ENCODE measurements at places on chromosomes 1 and 21. TPM values are rescaled to one million over a fixed set of nuclear protein-coding genes. Genes with fewer than 3 reads are reported as not detected.
A peak's percentile ranks its signal among the peaks of the same experiment; 100 is the strongest.

Gene DBT
- total RNA-seq, result 45.1 TPM

Gene TSPEAR
- total RNA-seq, result 2.5 TPM

Gene INTS3
- 21.6 TPM for total RNA-seq

Gene KRTAP12-2
- total RNA-seq, result not detected

Gene NBPF4
- not detected for total RNA-seq

Gene CR2
- total RNA-seq, result not detected

Gene OR2T33
- total RNA-seq, result not detected

Gene ITGB2
- total RNA-seq, result 10.7 TPM

Gene NMNAT2
- total RNA-seq, result 5.1 TPM

Gene CLEC20A
- total RNA-seq, result not detected

Gene DTL
- total RNA-seq, result 0.49 TPM

Gene GLRX2
- total RNA-seq, result 102 TPM

DNA sequence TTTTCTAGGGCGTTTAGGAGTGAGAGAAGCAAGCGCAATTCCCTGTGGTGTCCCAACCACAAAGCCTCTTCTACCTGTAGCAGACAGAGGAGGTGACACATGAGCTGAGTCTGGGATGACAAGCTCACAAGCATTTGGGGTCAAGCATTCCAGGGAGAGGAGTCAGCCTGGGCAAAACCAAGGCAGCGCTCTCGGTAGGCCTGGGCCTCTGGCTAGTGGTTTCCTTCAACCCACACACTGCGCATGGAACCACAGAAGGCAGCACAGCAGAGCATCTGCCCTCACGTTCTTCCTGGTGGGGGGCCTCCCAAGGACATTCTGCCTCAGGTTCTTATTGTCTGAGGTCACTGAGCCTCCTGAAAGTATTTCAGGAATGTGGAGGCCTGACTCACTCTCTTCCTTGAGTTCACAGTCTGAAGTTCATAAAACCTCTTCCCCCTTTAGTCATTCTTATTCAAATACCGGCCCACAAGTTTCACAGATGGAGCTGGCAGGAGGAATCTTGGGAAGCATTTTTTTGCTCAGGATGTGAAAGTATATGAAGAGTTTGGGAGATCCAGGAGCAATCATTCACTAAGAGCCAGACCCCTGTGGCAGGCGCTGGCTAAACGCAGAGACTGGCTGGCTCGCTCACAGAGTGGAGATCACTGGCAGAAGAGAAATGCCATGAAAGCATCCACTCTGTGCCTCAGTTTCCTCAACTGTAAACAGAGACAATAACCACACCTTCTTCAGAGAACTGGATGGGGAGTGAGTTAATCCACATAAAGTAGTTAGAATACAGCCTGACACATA, 26.8 kb downstream of the CCN1 start:
- no peak overlapping the region for H3K4me3 ChIP-seq
- no peak overlapping the region for H3K27ac ChIP-seq

- no peak overlapping the region for H3K4me3 ChIP-seq
- no peaks in the 10 kb centered on the region for H3K4me1 ChIP-seq
- no peak overlapping the region for H3K27ac ChIP-seq
- no peak for DNase-seq
Observed at GRCh38 chr1:242240077-242240476, 241.2 kb upstream of the MAP1LC3C start.

DNA sequence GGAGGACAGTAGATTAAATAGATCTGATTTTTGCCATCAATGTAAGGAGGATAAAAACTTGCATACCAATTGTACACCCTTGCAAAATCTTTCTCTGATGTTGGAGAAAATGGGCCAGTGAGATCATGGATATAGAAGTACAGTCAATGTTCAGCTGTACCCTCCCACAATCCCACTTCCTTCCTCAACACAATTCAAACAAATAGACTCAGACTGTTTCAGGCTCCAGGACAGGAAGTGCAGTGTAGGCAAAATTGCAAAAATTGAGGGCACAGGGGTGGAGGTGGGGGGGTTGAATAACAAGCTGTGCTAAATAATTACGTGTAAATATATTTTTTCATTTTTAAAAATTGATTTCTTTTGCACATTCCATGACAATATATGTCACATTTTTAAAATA, 3.9 kb upstream of the IFI44 start:
- no peaks in the 10 kb centered on the region for H3K27me3 ChIP-seq
- no peak overlapping the region for H3K4me3 ChIP-seq
- no peaks in the 10 kb centered on the region for H3K4me1 ChIP-seq
- DNase-seq, result no peak
- H3K27ac ChIP-seq, result no peak overlapping the region

- no peak overlapping the region for H3K27ac ChIP-seq
- H3K36me3 ChIP-seq, result peaks cover 7% of the 10 kb centered on the region
- DNase-seq, result no peak
- no peak overlapping the region for H3K4me3 ChIP-seq
- H3K4me1 ChIP-seq, result peaks cover 22% of the 10 kb centered on the region
Observed at GRCh38 chr1:24416666-24417391, 1.2 kb downstream of the NIPAL3 start.

DNA sequence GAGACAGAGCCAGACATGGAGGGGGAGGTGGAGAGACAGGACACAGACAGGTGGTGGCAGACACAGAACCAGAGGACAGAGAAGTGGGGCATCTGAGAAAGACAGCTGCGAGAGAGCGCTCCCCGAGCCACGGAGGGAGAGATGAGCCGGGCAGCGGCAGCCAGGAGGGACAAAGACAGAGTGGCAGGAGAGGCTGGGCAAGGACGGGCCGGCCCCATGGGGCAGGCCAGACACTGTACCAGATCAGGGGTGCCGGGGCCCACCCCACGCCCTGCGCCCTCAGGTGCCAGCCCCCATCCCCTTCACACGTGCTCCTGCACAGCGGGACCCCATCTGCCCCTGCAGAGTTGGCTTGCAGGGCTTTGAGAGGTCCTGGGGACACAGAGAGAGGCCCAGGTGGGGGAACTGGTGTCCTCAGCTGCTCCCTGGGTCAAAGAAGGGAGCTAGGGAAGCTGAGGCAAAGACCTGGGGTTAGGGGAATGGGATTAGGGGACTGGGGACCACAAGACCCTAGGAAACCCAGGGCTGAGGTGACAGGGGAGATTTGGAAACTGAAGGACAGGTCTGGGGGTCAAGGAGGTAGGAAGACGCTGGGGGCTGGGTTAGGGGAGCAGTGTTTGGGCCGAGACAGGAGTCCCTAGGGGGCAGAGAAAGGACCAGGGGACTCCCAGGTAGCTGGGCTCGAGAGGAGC, 643 bp downstream of the FNDC5 start:
- H3K4me1 ChIP-seq, result peaks cover 13% of the 10 kb centered on the region
- no peaks in the 10 kb centered on the region for H3K36me3 ChIP-seq
- peak overlapping the region; percentile 52 for H3K4me3 ChIP-seq
- peak overlapping the region; percentile 59 for H3K27ac ChIP-seq
- no peak for DNase-seq

GRCh38 chr1:5649166-5649551, 343.1 kb downstream of the NPHP4 start:
- no peak overlapping the region for H3K4me3 ChIP-seq
- DNase-seq, result no peak
- H3K4me1 ChIP-seq, result no peaks in the 10 kb centered on the region
- no peaks in the 10 kb centered on the region for H3K36me3 ChIP-seq
- H3K27me3 ChIP-seq, result peaks cover 2% of the 10 kb centered on the region
- no peak overlapping the region for H3K27ac ChIP-seq

GRCh38 chr1:1315435-1315954, 7.1 kb downstream of the PUSL1 start:
- peaks cover 12% of the 10 kb centered on the region for H3K4me1 ChIP-seq
- no peak overlapping the region for H3K27ac ChIP-seq
- peaks cover 71% of the 10 kb centered on the region for H3K36me3 ChIP-seq
- no peaks in the 10 kb centered on the region for H3K27me3 ChIP-seq
- no peak for DNase-seq

- DNase-seq, result no peak
- no peaks in the 10 kb centered on the region for H3K36me3 ChIP-seq
- H3K27me3 ChIP-seq, result no peaks in the 10 kb centered on the region
Observed at GRCh38 chr1:183674339-183674738, 21.2 kb upstream of the APOBEC4 start.

DNA sequence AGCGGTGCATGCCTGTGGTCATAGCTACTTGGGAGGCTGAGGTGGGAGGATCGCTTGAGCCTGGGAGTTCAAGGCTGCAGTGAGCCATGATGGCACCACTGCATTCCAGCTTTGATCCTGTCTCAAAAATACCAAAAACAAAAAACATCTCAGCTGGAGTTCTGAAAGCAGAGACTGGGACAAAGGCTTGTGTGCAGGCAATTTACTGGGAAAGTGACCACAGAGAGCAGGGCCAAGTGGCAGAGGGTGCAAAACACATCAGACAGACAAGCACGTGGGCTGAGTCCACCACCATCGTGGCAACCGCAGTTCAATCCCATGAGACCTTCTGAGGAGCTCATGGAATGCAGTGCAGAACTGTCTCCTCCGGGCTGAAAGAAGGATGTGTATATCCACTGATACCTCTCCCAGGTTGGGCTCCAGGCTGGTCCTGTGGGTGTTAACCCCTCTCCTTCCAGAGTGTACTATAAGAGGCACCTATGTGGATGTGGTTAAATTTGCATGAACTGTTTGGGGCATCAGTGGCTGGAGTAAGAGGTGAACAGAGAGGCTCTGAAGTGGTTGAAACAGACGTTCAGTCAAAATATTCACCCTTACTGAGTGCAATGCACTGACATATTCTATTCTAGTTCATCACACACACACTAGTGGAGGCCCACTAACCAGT, 10.8 kb downstream of the PIGP start:
- H3K4me1 ChIP-seq, result no peaks in the 10 kb centered on the region
- H3K27me3 ChIP-seq, result no peaks in the 10 kb centered on the region
- DNase-seq, result no peak
- H3K27ac ChIP-seq, result no peak overlapping the region
- no peak overlapping the region for H3K4me3 ChIP-seq

- peak overlapping the region; percentile 46 for H3K27ac ChIP-seq
- no peaks in the 10 kb centered on the region for H3K27me3 ChIP-seq
- H3K36me3 ChIP-seq, result no peaks in the 10 kb centered on the region
- no peak for DNase-seq
- no peak overlapping the region for H3K4me3 ChIP-seq
Observed at GRCh38 chr1:63935553-63935952, 161.7 kb downstream of the ROR1 start.

GRCh38 chr1:109493805-109494539, at the start of gene CYB561D1:
TSS of gene CYB561D1 (plus strand) at chr1:109494094. CDS start at chr1:109494140, 46 bp downstream.
- peak; percentile 90 for DNase-seq
- no peaks in the 10 kb centered on the region for H3K4me1 ChIP-seq
- H3K27ac ChIP-seq, result peak within 1 kb of the TSS; percentile 86
- H3K4me3 ChIP-seq, result peak within 1 kb of the TSS; percentile 86

DNA sequence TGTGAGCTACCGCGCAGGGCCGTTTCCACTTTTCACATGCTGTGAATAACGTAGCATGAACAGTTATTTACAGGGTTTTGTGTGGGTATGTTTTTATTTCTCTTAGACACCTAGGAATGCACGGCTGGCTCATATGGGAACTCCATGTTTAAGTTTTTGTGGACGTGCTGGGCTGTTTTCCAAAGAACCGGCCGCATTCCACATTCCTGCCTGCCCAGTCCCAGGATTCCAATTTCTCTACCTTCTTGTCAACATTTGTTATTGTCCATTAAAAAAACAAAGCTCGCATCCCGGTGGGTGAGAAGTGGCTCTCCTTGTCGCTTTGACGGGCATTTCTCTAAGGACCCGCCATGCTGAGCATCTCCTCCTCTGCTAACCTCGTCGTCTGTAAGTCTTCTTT, 47.1 kb upstream of the LRRC3 start:
- no peak overlapping the region for H3K4me3 ChIP-seq
- no peaks in the 10 kb centered on the region for H3K36me3 ChIP-seq
- H3K4me1 ChIP-seq, result no peaks in the 10 kb centered on the region
- DNase-seq, result no peak
- no peak overlapping the region for H3K27ac ChIP-seq

GRCh38 chr21:24222676-24223075, 1384.6 kb downstream of the MRPL39 start:
- H3K27me3 ChIP-seq, result no peaks in the 10 kb centered on the region
- H3K4me3 ChIP-seq, result no peak overlapping the region
- H3K4me1 ChIP-seq, result no peaks in the 10 kb centered on the region
- DNase-seq, result no peak
- no peak overlapping the region for H3K27ac ChIP-seq

GRCh38 chr1:35870651-35871309, 12.2 kb upstream of the AGO1 start:
- no peaks in the 10 kb centered on the region for H3K36me3 ChIP-seq
- no peak overlapping the region for H3K27ac ChIP-seq
- DNase-seq, result no peak

DNA sequence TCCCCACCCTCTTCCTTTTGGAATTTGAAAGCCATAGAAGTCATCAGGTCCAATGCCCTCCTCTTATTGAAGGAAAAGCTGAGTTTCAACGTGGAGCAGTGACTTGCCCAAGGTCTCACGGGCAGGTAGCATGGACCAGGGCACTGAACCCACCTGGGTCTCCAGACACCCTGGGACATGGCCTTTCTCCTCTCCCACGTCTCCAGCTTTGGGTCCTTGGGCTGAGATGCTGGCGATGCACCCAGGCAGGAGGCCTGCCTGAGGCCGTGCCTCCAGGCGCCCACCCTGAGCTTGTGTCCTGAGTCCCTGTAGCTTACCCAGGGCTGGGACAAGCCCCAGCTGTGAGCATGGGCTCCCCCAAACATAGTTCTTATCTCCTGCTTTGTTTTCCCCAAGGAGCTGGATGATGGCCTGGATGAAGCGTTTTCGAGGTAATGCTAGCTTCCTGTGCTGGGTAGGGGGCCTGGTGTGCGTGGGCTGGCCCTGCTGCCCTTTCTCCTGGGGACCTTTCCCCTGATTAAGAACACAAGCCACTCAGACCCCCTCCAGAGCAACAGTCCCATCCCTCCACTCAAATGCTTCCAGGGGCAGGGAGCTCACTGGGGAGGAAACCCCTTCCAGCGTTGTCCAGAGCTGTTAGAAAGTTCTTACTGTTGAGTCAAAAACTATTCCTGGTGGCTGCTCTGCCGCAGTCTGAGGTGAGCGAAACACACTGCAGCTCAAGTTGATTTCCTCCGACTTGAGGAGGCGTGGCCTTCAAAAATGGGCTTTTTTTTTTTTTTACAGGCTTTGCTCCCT, 21.6 kb downstream of the LDLRAP1 start:
- H3K4me3 ChIP-seq, result no peak overlapping the region
- H3K27me3 ChIP-seq, result no peaks in the 10 kb centered on the region
- peaks cover 39% of the 10 kb centered on the region for H3K36me3 ChIP-seq
- H3K4me1 ChIP-seq, result peaks cover 37% of the 10 kb centered on the region
- no peak overlapping the region for H3K27ac ChIP-seq
- DNase-seq, result no peak

DNA sequence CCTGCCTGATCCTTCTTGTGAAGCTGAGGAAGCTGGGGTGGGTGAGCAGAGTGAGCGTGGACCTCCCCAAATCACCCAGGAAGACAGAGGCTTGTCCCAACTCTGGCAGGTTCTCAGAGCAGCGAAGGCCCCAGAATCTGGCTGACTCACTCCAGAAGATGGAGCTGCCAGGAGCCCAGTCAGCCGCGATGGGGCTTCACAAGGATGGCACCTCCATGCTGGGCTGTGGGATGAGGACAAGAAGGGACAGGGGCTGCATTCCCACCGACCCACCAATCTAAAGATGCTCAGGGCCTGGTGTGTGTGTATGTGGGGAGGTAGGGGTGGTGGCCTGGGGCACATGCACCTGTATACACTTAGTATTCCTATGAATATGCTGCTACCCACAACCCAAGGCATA, 52.9 kb downstream of the ATP1A1 start:
- H3K27ac ChIP-seq, result no peak overlapping the region
- H3K27me3 ChIP-seq, result no peaks in the 10 kb centered on the region
- no peak for DNase-seq
- H3K4me3 ChIP-seq, result no peak overlapping the region
- H3K4me1 ChIP-seq, result peaks cover 19% of the 10 kb centered on the region
- H3K36me3 ChIP-seq, result no peaks in the 10 kb centered on the region

GRCh38 chr1:165119086-165119485, 237.4 kb downstream of the LMX1A start:
- H3K27ac ChIP-seq, result no peak overlapping the region
- no peaks in the 10 kb centered on the region for H3K4me1 ChIP-seq
- H3K4me3 ChIP-seq, result no peak overlapping the region
- DNase-seq, result no peak

Measured in heart left ventricle (tissue), 16 donors.